CD4-positive, alpha-beta T cell treated with Interleukin-1 beta for 1 hour (primary cell): ENCODE measurements at places on chromosomes 2 and 18.

GRCh38 chr18:12628706-12629702 is 28.9 kb downstream of the SPIRE1 start:
- no peak for DNase-seq

DNA sequence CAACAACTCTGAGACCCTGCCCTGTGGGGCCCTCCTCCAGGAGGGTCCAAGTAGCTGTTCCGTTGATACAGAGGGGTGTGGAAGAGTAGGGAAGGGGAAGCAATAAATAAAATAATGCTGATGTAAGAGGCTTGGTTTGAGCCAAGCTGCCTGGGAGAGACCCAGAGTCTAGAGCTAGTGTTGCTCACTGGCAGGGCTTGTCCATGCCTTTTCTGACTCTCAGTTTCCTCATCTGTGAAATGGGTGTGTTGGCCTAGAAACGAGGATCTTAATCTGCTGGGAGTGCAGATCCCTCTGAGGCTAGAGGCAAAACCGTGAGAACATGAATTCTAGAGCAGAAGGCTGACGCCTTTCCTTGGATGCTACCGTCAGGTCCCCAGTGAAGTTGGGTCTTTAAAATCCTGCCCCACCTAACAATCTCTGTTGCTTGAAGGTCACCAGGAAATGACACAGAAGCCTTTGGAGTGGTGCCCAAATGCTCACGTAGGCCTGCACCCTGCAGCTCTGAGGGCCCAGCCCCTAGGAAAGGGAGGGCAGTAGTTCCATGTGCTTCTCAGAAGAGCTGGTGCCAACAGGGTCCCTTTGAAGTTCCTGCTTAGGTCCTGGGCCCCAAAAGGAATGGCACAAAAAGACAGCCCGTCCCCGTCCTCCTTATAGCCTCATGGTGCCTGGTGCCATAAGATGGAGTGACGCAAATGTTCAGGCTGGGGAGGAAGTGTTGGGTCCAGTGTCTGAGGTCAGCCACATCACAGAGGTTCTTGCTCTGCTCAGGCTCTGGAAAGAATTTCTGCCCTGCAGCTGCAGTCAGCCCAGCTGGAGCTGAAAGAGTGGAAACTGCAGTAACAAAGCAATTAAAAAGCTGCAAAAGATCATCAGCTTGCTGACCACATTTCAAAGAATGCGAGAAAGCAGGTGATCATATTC is 73.2 kb upstream of the SMAD2 start:
- DNase-seq, result peak; percentile 31

GRCh38 chr2:129059476-129059875 is 740.8 kb upstream of the HS6ST1 start:
- no peak for DNase-seq

- DNase-seq, result no peak
Measured at GRCh38 chr18:29326214-29326613, 1149.3 kb upstream of the CDH2 start.

DNA sequence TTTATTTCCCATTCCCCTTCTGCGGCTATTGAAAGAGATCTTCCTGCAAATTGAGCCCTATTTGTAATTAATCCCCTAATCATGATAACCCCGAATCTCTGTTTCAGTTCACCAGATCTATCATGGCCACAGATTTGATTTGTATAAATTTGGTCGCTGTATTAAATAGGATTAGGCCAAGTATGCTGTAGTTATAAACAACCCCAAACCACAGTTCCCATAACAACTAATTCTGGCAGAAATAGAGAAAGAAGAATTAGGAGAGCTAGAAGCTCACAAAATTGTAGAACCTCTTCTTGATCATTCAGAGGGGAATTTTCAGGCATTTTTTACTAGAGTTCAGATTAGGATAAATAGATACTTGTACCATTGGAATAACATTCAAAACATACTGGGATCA is 433.7 kb upstream of the TNP1 start:
- no peak for DNase-seq

GRCh38 chr2:227460070-227460485 is 11.9 kb upstream of the AGFG1 start:
- DNase-seq, result peak; percentile 59

DNA sequence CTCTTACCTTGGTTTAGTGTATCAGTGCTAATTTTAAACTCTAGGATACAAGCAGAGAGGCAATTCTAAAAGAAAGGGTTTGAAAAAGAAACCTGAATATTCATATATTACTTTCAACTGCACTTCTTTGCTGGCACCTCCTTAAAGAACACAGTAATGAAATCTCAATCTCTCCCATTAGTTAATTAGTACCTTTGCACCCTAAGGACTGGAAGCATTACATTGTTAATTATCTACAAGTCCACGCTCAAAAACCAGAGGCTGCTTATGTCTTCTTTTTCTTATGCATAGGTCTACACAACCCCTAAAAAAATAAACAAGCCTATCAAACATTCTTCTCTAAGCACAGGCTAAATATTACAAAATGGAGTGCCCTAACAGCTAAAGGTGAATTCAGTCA is 20.2 kb downstream of the EPHA4 start:
- no peak for DNase-seq

GRCh38 chr18:78981394-78981831 is 1.8 kb downstream of the SALL3 start:
- no peak for DNase-seq

DNA sequence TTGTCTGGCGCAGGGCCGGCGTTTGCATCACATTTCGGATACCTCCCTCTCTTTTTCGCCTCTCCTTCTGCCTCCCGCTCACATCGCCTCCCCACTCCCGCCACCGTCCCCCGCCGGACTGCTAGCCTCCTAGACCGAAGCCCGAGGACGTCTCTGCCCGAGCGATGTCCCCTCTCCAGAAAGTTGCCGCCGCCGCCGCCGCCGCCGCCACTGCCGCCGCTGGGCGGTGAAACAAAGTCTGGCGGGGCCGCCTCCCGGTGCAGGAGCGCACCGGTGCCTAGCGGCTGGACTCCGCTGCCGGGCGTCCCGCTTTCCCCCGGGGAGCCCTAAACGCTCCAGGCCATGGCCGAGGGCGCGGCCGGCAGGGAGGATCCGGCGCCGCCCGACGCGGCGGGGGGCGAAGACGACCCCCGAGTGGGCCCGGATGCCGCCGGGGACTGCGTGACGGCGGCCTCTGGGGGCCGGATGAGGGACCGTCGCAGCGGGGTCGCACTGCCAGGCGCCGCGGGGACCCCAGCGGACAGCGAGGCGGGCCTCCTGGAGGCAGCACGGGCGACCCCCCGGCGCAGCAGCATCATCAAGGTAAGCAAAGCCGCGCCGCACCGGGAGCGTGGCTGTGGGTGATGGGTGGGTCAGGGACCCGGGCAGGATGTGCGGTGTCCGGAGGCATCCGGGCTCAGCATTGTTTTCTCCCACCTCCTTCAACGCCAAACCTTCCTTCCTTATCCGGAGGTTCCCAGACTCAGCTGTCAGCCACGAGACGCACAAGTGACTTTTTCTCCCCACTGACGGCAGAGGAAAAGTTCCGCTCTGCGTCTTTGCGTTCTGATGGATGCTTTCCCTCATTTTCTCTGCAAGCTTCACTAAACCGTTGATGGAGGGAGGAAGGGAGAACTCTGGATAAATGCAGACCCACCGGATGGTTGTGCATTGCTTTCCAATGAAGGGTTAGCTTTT is 643 bp downstream of the PLCL1 start:
- peak; percentile 16 for DNase-seq

GRCh38 chr2:72757177-72757775 is 68.6 kb downstream of the EXOC6B start:
- DNase-seq, result no peak
